ENCODE measurements at places on chromosomes 3 and 15.

GRCh38 chr15:90872486-90873184, 4.2 kb downstream of the FURIN start:
- peak; percentile 88 for DNase-seq

GRCh38 chr3:157127831-157128767, 31.8 kb downstream of the CCNL1 start:
- peak; percentile 78 for DNase-seq

DNA sequence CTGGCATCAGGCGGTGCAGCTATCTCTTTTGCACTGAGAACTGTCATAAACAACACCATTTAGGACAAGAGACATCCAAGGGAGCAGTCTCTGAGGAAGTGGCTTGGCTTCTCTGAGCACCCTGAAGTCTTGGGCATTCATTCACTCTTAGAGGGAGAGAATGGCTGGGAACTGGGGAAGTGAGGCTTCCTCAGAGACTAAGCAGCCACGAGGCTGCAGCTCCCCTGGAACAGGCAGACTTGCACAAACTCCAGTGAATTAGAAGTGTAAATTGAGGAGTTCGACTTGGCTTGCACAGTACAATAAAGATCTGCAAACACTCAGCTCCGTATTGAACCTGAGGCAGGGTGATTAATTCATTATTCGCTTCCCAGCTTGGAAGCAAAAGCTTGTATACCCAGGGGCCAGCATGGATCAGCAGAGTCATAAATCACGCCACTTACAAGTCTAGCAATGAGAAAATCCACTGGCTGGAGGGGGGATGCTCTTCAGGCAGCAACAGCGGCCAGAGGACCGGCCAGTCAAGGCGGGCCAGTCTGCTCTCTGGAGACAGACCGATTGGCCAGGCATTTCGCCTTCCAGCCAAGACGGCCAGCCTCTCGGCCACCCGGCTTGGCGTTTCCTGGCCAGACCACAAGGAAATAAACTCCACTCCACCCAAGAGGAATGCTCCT, 118.8 kb upstream of the ADPGK start:
- no peak for DNase-seq

DNA sequence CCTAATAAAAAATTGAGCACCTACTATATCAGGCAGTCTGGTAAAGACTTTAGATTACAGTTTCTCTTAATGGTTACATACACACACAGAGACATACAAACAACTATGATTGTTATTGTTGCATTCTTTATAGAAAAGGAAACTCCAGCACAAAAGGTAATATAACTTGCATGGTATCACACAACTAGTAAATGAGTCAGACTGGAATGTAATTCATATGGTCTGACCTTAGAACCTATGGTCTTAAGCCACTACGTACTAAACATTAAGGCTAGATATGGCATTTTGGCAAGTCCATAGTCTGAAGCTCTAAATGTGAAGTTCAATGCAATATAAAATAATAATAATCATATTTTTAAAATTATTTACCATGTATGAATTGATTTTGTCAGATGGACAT, 380.6 kb downstream of the LSAMP start:
- no peak for DNase-seq

- peak; percentile 25 for DNase-seq
Observed at GRCh38 chr3:17740721-17741141, 1.7 kb downstream of the TBC1D5 start.

DNA sequence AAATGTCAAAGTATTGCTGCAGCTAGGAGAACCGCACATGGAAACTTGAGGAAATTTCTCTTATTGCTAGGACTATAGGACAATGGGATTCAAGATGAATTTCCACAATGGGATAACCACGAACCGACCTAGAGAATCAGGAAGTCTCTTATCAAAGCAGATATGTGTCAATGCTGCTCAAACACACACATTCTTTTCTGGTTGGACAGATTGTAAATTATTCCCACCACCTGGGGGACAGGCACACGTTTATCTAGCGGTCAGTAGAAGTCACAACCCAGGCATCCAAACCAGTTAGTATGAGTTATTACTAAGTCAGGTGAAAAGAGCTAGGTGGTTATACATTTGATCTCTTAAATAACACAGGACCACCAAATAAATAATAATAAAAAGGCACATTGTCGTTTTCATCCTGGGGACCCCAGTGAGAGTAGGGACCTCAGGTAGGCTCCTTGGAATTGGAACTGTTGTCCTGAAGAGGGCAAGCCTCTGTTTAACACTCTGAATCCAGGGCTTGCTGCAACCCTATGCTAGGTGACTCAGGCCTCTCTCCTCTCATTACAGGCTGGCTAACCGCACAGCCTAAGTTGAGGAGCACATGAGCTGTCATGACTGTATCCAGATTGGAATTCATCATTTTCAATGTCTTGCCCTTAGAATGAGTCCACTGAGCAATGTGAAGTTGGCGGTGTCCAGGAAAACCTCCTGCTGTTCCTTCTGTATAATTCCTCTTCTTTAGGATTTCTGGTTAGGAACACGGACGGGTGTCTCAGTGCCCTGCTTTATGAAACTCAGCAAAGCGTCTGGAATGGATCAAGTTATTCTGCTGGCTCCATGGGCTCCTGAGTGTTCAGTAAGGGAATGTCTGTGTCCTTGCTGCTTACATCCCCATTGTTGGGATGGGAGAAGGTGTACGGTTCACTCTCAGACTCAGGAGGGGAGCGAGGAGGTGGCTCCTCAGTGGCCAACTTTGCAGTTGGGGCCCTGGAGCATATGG, 59.0 kb downstream of the CLEC3B start:
- no peak for DNase-seq

DNA sequence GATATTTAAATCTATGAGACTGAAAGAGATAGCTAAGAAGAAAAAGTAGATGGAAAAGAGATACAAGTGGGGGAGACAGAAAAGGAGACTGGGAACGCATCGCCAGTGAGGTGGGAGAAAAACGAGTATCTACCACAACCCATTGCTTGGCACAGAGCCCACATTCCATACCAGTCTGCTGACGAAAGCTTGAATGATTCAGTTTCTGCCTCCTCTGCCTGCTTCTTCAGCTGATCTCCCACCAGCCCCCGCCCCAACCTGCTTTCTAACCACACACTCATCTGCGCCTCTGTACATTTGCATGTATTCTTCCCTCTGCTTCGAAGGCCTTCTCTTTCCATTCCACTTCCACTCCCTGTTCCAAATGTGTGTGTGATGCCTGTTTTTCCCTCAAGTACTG, 188.1 kb downstream of the USP13 start:
- no peak for DNase-seq

GRCh38 chr15:90901175-90902039, 1.7 kb upstream of the MAN2A2 start:
- no peak for DNase-seq

- no peak for DNase-seq
Observed at GRCh38 chr3:72614394-72615074, 233.7 kb downstream of the SHQ1 start.

DNA sequence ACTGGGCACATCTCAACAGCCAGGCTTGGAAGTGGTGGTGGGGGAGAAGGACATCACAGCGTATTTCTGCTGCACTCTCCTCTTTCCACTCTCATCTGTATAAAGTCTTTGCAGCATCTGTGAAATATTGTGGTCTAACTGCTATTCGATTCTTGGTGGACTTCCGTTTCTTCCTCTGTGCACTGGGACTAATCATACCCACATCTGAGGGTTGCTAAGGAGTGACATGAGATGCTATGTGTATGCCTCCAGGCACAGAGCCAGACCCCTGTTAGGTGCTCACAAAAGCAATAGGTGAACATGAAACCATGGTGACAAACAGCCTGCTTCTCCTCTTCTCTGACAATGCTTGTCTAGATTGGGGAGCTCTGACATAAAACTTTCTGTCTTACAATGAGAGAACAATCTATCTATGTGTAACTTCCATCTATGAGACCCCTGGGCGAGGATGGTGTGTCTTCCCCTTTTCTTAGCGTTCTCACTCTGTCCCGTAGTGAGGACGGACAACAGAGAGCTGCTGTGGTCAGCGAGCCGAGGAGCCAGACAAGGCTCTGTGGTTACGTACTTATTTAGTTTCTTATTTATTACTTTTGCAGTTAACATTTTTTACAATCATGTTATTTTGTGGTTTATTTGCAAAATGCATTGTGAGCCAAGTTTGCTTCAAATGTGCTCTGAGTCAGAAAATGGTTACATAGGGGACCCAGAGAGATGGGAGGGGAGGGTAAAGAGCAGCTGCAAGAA, 196.7 kb upstream of the TPRG1 start:
- DNase-seq = peak; percentile 54

DNA sequence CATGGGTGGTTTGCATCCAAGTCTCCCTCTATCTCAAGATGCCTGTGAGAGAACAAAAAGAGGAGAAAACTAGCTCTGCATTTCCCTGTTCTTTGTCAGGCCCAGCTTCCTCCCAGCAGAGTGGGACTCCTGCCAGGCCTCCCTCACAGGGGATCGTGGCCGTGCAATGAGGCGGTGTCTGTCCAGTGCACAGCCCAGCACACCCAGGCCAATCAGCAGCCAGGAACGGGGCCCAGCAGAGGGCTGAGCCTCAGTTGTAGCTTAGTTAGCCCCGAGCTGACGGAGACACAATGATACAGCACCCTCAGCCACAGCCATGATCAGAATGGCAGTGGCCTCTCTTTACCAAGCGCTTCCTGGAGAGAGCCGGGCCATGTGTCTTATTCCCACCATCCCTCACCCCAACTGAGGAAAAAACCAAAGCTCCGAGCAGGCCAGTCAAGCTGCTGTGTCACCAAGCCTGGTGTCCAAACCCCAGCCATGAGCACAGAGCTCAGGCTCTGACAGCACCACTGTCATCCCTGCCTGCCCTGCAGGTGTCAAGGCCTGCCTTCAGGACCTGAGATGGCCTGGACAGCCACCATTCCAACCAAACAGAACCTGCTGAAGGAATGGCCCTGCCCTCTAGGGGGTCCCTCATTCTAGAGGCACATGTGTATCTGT, 71.1 kb downstream of the DNAJB8 start:
- DNase-seq = no peak

- no peak for DNase-seq
Observed at GRCh38 chr3:13027154-13027553, 46.1 kb downstream of the IQSEC1 start.

DNA sequence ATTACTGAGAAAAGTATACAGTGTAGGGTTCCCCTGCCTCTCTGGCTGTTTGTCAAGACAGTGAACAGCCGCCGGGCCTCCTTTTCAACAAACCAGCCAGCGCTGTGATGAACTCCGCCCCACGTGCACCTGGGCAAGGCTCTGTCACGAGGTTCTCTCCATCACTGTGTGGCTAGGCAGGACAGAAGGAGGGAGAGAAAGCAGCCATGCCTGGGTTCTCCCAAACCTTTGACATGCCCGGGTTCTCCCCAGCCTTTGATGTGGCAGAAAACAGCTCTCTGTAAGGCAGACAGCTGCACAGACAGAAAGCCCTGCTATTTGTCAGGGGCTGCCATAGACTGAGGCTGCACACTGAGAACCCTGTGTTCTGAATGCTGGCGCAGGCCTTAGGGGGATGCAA, 101.4 kb upstream of the TRPM1 start:
- DNase-seq = no peak

DNA sequence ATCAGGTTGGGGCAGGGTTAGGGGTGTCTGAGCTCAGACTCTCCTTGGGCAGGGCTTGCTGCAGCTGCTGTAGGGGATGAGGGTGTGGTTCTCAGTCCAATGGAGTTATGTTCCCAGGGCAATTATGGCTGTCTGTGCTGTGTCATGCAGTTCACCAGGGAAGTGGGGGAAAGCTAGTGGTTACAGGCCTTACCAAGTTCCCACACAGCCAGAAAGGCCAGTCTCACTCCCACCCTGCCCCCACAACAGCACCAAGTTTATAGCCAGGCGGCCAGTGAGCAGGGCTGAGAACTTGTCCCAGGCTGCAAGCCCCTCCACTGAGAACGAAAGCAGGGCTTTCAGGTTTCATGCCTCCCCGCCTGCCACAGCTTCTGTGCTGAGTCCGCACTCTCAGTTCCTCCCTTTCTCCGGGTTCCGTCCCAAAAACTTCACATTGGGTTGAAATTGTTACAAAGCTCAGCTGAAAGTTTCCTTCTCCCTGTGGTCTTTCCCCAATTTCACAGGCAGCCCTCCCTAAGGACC, 19.6 kb upstream of the CPOX start:
- no peak for DNase-seq

DNA sequence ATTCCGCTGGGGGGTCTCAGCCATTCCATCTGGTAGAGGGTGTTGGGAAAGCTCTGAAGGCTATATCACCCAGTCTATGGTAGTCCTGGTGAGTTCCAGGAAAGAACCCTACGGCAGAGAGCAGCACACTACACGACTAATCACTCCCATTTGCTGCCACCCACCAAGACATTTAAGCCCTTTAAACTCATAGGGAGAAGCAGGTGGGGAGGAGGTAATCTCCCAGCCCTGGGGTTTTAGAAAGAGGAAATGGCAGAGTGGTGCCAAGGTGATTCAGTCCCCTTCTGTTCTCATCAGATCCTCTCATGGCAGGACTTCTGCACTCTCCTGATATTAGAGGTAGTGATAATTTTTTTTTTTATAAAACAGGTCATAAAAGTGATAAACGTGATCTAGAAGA, 10.6 kb upstream of the VWA5B2 start:
- DNase-seq = no peak

- DNase-seq = no peak
Observed at GRCh38 chr15:27039152-27039551, 68.2 kb downstream of the GABRG3 start.

GRCh38 chr15:55685286-55685685, 57.7 kb downstream of the PRTG start:
- peak; percentile 14 for DNase-seq

DNA sequence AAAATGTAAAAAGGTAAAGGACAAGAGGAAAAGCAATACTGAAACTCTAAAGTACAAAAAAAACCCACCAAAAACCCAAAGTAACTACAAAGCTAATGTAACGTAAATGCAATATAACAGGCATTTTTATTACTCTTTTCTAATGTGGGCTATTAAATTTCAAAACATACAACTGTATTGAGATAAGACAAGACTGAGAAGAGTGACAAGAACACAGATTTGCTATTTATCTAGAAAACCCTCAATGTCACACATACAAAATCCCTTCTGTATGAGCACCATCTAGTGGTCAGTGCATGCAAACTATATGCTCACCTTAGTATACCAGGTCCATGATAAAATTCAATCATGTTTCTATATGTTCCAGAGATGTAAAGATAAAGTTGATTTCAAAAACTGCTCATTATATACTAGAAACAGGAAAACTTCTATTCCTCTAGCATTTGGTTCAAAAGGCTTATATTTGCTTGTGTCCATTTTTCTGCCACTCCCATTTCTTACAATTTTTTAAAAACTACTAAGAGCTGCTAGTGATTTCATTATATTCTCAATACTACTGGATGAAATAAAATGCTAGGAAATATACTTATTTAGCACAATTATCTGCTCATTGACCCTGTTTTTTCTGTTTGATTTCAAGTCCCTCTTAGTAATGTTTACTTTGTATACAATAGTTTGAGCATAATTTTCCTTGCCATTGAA, 111.4 kb downstream of the DLG1 start:
- peak; percentile 60 for DNase-seq

DNA sequence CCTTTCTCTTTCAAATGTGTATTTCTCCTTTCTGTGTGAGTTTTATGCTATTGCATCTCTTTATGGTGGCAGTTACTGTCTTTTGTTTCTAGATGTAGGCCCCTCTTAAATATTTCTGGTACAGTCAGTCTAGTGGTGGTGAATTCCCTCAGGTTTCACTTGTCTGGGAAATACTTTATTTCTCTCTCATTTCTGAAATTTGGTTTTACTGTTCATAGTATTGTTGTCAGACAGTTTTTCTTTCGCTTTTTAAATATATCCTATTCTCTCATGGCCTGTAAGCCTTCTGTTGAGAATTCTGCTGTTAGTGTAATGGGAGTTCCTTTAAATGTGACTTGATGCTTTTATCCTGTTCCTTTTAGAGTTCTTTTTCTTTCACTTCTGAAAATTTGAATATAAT, 874.0 kb downstream of the PLOD2 start:
- no peak for DNase-seq

Measured in activated CD4-positive, alpha-beta T cell treated with anti-CD3 and anti-CD28 coated beads, Interleukin-10, Interleukin-2, amounts not matched to agents 100 ng/mL and 50 ng/mL, durations not matched to agents 16 hours and 8 hours (primary cell).